ENCODE measurements at places on chromosomes 13 and 19.

GRCh38 chr13:94972262-94972661 is 259.9 kb upstream of the SOX21 start:
- peaks cover 9% of the 10 kb centered on the region for H3K4me1 ChIP-seq
- no peak for DNase-seq
- H3K36me3 ChIP-seq, result no peaks in the 10 kb centered on the region
- no peak overlapping the region for H3K4me3 ChIP-seq
- H3K27ac ChIP-seq, result no peak overlapping the region
- H3K27me3 ChIP-seq, result peaks cover 40% of the 10 kb centered on the region

DNA sequence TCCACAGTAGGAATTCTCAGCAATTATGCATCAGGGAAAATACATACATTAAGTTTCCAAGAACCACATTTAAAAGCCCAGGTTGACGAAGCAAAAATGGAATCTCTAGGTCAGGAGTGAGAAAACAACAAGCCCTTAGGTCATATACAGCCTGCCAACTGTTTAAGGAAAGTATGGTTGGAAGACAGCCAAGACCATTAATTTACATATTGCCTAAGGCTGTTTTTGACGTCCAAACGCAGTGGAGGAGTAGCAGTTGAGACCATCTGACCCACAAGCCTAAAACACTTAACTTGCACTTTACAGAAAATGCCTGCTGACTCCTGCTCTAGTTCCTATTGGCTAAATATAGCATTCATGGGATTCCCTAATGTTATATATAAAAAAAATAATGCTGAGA is 299.0 kb downstream of the ITGBL1 start:
- H3K27ac ChIP-seq, result no peak overlapping the region
- H3K4me1 ChIP-seq, result no peaks in the 10 kb centered on the region
- no peak overlapping the region for H3K4me3 ChIP-seq
- H3K27me3 ChIP-seq, result peaks cover 11% of the 10 kb centered on the region
- no peak for DNase-seq
- H3K36me3 ChIP-seq, result no peaks in the 10 kb centered on the region

- no peak for DNase-seq
- H3K36me3 ChIP-seq, result no peaks in the 10 kb centered on the region
- H3K4me3 ChIP-seq, result no peak overlapping the region
- no peaks in the 10 kb centered on the region for H3K4me1 ChIP-seq
- no peak overlapping the region for H3K27ac ChIP-seq
- no peaks in the 10 kb centered on the region for H3K27me3 ChIP-seq
Measured at GRCh38 chr13:66965181-66965580, 265.0 kb downstream of the PCDH9 start.

DNA sequence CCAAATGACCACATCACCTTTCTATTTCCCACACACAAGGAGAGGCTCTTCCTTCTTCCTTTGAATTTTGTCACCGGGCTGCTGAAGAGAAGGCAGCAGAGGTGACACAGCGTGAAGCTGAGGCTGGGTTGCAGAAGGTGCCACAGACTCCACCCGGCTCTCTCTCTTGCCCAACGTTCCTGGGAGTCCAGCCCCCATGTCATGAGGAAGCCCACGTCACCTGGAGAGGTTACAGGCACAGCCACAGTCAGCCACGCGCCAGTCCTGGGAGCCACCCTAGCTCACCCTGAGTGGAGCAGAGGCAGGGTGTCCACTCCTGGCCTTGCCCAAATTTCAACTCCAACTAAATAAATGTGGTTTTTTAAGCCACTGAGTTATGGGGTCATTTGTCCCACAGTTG is 4.8 kb upstream of the TMEM255B start:
- peaks cover 7% of the 10 kb centered on the region for H3K4me1 ChIP-seq
- H3K4me3 ChIP-seq, result no peak overlapping the region
- no peak overlapping the region for H3K27ac ChIP-seq

- H3K27ac ChIP-seq, result no peak overlapping the region
- no peaks in the 10 kb centered on the region for H3K36me3 ChIP-seq
- H3K4me3 ChIP-seq, result no peak overlapping the region
- no peak for DNase-seq
Measured at GRCh38 chr13:90919153-90919552, 428.3 kb upstream of the MIR17HG start.

- no peak overlapping the region for H3K27ac ChIP-seq
- H3K27me3 ChIP-seq, result peaks cover 82% of the 10 kb centered on the region
- peak; percentile 61 for DNase-seq
- H3K4me1 ChIP-seq, result peaks cover 26% of the 10 kb centered on the region
- H3K36me3 ChIP-seq, result no peaks in the 10 kb centered on the region
- peak overlapping the region; percentile 66 for H3K4me3 ChIP-seq
Measured at GRCh38 chr13:94711561-94712286, 621 bp downstream of the SOX21 start.

Measured in activated T-cell treated with anti-CD3 and anti-CD28 coated beads, Interleukin-2, amount 50 U/mL, for 24 hours (primary cell).